ENCODE measurements at places on chromosomes 4 and X. TPM values are rescaled to one million over a fixed set of nuclear protein-coding genes. Genes with fewer than 3 reads are reported as not detected.

DSPP gene
- not detected for total RNA-seq

KIAA1210 gene
- total RNA-seq, result 0.11 TPM

CYLC1 gene
- not detected for total RNA-seq

GLRB gene
- 1.8 TPM for total RNA-seq

SMR3B gene
- total RNA-seq, result not detected

GYPA gene
- not detected for total RNA-seq

TMEM31 gene
- total RNA-seq, result not detected

SPP1 gene
- total RNA-seq, result 12.0 TPM
